AML-193 (cell line): ENCODE measurements at places on chromosomes 1 and 21.

- DNase-seq: no peak
These were observed 19.1 kb upstream of the ATF3 start for GRCh38 chr1:212589446-212589845.

DNA sequence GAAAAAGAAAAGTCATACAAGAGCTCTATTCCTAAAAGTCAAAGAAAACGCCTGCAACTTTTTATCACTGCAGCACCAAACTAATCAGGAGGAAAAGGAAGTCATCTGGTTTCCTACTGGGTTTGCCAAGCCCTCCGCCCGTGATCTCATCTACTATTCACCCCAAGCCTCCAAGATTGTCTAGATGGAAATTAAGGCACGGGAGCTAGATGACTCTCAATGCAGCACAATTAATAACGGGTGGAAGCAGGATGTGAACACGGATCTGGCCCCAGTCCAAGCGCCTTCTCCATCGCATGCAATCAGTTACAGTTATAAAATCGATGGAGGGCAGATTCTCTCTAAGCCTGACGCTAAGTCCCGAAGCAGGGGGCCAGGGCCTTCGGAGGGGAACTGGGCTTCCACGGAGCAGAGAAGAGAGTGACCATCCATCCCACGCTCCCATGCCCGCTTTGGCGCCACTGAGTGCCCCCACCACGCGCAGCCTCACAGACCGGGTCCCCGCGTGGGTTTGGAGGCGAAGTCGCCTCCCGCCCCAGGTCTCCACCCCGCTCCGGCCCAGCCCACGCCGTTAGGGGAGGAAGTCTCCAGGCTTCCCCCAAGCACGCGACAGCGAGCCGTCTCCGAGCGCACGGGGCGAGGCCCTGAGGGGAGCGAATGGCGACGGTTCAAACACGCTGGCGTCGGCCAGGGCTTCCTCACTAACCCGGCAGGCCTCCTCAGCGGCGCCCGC, 1.8 kb downstream of the HSF2BP start:
- DNase-seq: no peak

DNA sequence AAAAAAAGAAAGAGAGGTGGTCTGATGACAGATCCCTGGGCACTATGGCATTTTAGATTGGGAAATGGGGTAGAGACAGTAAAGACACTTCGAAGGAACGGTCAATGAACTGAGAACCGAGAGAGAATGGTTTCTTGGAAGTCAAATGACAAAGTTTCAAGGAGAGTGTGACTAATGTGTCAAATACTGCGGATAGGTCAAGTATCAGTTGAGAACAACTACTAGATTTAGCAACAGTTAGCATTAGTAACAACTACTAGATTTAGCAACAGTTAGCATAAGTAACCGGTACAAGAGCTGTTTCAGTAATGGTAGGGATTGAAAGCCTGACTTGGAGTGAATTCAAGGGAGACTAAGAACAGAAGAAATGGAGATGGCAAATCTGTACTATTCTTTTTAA, 35.0 kb downstream of the UROD start:
- no peak for DNase-seq

DNA sequence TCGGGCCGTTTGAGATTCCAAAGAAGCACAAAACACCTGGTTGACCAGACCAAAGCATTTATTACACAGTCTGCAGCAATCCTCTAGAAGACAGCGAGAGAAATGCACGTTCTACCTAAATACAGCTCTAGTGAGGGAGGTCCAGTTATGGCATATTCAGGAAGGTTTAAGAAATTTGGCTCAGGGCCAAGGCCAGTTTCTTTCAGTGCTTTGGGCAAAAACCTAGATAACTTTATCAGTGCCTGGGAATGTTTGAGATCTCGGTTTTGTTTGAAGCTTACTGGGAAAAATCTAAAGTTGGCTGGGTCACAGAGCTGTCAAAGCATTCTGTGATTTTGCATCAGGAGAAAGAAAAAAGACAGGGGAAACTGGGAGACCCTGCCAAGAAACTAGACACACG, 514.0 kb upstream of the TMPRSS15 start:
- DNase-seq: no peak

DNA sequence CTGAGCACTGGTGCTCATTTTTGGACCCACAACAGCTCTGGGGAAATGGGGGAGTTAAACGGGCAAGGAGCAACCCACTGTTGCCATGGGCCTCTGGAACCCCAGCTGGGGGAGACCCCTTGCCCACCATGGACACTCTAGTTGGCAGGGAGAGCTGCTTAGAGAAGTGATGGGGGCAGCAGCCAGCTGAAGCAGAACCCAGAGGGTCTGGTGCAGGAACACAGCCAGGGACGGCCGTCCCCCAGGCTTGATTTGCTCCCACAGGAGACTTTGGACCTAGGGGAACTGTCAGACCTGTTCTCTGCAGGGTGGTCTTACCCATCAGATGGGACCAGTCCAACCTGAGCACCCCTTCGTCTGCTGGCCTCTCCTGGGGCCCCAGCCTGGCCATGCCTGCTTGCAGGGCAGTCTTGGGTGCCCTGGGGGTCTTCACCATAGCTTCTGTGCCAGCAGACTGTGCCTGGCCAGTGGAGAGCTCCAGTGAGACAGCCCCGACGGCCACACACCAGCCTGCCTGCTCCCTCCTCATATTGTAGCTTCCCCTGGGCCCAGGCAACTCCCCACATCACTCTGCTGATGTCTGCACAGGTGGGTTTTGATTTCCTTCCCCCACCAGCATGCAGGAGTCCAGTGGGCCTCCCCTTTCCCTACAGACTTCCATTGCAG, 11.3 kb downstream of the SPATC1L start:
- no peak for DNase-seq

DNA sequence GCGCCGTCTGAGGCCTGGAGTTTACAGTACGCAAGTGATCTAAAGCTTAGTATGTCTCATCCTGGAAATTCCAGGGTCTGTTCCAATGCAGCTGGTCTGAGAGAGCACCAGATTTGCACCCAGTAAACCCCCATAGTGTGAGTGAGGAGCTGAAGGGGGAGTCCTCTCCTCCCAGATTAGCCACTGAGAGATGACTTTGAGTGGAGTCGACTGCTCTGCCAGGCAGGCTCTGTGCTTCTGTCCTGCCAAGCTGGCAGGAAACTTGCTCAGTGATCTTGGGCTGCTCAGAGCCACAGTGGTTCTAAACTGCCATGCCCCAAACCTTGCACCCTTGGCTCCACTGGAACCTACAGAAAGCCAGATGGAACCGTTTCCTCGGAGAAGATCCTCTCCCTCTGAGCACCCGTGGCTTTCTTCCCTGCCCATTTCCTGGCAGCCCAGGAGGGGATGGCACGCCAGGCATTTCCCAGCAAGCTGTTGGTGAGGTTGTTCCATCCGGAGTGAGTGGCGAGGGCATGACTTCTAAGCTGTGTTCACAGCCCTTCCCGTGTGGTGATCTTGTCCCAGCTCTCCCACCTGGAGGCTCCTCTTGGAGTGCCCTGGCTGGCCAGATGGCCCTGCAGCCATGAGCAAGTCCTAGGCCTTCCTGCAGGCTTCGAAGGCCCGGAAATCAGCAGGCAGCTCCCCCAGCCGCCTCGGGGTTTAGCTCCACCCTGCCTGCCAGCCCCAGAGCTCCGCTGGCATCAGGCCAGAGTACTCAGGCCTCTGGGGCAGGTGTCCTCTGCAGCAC, 125.9 kb upstream of the VAMP3 start:
- no peak for DNase-seq

GRCh38 chr1:226479474-226479873, 69.1 kb upstream of the STUM start:
- DNase-seq: no peak

- no peak for DNase-seq
These were observed 36.1 kb upstream of the RUNX3 start for GRCh38 chr1:24966121-24966723.

GRCh38 chr1:214570442-214570841, 19.0 kb upstream of the PTPN14 start:
- no peak for DNase-seq

- no peak for DNase-seq
These were observed 836 bp upstream of the GBP4 start for GRCh38 chr1:89199525-89200031.

- no peak for DNase-seq
These were observed 81.3 kb upstream of the DUSP10 start for GRCh38 chr1:221823149-221823548.
